Adipocyte (in vitro differentiated cells): ENCODE measurements at places on chromosomes 6 and 20.

- no peak for DNase-seq
These were observed 61.7 kb downstream of the PLEKHG1 start for GRCh38 chr6:150661216-150662007.

GRCh38 chr6:72580281-72580940 lies 41.5 kb upstream of the KCNQ5 start:
- peak; percentile 92 for DNase-seq

GRCh38 chr6:19354181-19354580 lies 483.0 kb upstream of the ID4 start:
- DNase-seq = no peak

GRCh38 chr6:150395388-150396009 lies 26.7 kb downstream of the IYD start:
- DNase-seq = peak; percentile 86

DNA sequence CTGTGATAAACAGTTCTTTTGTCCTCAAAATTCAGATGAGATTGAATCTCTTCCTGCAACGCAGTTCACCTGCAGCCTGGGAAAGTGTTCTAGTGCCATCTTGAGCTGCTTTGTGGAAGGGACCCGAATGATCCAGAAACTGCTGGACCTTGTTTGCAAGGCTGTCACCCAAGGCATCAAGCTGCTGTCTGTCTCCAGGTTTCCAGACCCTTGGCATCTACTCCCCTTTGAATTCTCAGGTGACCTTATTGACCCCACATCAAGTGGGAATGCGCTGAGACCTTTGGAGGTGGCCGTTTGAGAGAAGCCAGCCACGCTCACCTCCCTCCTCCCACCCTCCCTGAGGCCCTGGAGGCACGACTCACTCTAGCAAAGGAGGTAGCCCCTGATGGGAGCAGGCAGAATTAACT lies 112.5 kb downstream of the EDN3 start:
- DNase-seq = no peak

DNA sequence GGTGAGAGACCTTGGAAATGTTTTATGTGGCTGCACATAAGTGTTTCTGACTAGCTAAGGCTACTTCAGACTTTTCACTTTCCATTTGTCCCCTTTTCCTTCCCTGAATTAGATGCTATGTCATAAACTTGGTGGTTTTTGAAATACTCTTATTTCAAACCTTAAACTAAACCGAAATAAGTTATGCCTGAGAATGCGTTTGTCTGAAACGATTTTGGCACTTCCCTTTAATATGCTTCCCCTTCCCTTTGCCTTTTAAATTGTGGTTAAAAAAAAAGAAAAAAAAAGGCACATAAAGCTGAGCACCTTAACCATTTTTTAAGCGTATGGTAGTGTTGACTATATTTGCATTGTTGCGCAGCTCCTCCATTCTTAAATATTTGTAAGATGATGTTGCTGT lies 14.3 kb downstream of the ZNF451 start:
- DNase-seq = no peak

DNA sequence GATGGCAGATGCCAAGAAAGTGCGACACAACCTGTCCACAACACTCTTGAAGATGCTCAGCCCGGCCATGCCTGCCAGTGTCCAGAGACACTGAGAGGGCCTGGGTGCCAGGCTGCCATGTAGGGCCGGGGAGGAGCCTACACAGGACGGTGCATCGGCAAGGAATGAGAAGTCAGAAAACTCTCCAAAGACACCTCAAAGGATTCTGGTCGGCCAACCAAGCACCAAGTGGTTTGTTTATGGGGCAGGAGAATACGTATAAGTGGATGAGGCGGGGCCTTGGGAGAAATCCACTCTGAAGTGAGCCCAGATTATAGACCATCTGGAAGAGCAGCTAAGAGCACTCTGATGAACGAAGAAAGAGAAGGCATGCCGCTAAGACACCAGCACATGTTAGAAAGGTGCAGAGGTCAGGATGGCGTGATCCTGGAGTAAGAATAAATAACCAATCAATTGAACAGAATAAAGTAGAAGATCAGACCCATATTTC lies 120.7 kb upstream of the FOXQ1 start:
- no peak for DNase-seq

GRCh38 chr20:37276494-37277252 lies 12.8 kb upstream of the MANBAL start:
- peak; percentile 90 for DNase-seq

GRCh38 chr6:11416936-11417576 lies 120.5 kb upstream of the TMEM170B start:
- DNase-seq = no peak

GRCh38 chr6:73169633-73170032 lies 55.7 kb downstream of the KHDC1L start:
- no peak for DNase-seq
